GOT3 (cell line): ENCODE measurements at places on chromosomes 5 and 9.

GRCh38 chr9:133955821-133956411 lies 36.2 kb downstream of the VAV2 start:
- no peak for DNase-seq

- DNase-seq = no peak
Observed at GRCh38 chr5:179193746-179194145, 133.6 kb downstream of the ZNF354C start.

DNA sequence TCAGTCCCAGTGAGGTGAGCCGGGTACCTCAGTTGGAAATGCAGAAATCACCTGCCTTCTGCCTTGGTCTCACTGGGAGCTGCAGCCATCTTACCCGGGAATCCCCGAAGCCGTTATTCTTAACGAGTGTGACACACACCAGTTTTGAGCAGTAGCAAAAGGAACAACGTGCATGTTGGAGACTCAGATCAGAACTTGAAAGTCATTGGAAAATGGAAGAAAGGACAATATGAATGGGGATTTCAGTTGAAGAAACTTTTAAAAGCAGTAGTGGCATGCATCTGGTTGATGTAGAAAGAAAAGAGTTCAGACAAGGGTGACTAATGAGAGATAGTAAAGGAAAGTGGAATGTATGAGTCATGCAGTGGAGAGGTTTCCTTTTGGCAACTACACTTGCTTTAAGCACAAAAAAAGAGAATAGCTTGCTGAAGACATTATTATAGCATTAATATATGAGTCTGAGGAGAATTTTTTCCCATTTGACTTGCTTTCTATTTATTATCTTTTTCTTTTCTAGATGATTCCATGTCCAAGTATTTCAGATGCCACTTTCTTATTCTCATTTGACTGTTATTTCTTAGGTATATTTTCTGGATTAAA lies 44.4 kb upstream of the ANKDD1B start:
- no peak for DNase-seq

DNA sequence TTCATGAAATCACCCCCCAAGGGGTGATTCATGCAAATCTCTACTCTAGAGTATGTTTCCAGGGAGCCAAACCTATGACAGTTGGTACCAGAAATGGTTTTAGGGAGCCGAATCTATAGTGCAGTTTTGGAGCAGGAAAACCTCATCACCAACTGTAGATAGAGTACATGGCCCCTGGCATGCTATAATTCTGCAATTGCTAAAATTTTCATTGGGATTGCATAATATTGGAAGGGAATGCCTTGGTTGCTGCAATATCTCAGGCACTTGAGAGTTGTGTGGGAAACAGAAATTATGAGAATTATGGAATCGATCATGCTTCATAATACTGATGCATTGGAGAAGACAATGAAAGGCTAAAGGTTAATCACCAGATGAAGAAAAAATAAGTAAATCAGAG lies 148.2 kb upstream of the PLPPR1 start:
- no peak for DNase-seq

GRCh38 chr9:69963803-69964202 lies 79.8 kb upstream of the MAMDC2 start:
- DNase-seq = no peak

- no peak for DNase-seq
Observed at GRCh38 chr5:119478781-119479180, 26.5 kb downstream of the HSD17B4 start.

DNA sequence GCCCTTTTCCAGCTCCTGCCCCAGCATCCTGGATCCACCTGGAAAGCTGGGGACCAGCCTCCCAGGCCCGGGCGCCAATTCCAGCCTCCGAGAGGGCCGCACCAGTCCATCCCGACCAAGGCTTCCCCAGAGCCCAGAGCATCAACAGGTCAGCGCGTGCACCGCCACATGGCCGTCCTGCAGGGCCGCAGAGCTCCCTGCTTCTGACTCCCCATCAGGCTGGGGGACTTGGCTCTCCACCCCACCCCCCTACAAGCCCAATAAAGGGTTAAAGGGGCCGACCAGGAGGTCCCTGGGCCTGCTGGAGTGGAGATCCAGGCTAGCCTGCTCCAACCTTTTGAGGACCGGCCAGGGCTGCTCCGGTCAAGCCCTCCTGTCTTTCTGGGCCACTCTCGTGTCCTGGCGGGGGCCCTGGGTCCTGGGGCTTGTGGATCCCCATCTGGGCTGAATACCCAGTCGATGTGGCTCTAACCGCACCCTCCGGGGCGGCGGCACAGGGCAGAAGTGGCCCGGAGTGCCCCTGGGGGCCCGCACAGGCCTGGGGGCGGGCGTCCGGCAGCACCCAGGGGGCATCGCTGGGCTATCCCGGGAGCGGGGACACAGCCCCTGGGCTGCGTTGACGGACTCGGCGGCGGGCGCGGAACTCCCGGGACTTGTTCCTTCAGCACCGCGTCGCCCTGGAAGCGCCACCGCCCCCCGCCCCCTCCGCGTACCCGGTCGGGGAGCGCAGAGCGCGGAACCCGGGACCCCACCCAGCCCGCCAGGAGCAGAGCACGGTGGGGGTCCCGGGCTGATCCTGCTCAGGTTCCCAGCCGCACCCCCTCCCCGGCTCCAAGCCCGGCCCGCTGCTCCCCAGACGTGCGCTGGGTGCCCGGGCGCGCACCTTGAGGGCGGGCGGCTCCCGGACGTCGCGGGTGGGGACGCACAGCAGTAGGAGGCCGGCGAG lies 590 bp downstream of the ENTPD2 start:
- DNase-seq = no peak

- DNase-seq = no peak
Observed at GRCh38 chr9:111429175-111429574, 55.0 kb downstream of the ECPAS start.

DNA sequence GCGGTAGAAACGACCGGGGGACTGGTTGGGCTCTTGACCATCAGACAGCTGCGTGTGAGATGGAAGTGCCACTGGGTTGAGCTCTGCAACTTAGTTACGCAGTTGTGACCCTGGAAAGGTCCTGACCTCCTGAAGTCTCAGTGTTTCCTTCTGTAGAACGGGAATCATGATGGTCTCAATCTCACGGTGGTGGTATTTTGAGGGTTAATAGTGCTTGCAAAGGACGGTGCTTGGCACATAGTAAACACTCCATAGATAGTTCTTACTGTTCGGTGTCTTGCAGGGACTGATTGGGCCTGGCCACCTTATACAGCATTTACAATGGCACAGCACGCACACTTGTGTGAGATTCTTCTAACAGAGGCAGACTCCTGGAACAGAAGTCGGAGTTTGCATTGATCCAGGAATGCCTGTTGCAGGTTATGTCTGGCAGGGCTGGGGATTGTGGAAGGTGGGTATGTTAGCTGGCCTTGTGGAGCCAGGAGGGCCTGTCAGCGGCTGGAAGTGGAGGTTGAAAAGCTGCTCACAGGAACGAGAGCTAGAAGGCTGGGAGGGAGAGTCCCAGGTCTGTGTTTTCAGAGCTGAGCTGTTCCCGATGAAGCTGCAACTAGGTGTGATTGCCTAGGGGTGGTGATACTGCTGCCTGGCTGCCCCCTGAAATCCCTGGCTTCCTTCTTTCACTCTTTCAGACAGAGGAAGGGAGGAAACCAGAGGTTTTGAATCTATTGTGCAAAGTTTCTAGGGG lies 962 bp upstream of the TXN start:
- no peak for DNase-seq

- no peak for DNase-seq
Observed at GRCh38 chr5:157930710-157931109, 71.8 kb upstream of the CLINT1 start.

DNA sequence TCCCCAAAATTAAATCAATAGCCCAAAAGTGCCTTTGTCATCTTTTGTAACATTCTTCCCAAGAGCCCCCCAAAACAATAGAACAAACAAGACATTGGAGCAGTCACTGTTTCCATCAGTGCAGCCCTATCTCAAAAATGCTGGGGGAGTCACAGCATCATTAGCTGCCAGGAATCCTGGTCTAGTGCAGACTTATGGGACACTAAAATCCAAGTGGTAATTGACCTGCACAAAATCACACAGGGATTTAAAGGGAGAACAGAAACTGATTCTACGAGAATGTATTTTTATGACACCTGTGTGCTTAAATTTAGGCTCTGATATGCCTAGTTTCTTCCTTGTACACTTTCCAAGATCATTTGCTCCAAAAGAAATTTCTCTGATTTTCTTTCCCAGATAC lies 172.9 kb downstream of the GLIS3 start:
- DNase-seq = no peak

DNA sequence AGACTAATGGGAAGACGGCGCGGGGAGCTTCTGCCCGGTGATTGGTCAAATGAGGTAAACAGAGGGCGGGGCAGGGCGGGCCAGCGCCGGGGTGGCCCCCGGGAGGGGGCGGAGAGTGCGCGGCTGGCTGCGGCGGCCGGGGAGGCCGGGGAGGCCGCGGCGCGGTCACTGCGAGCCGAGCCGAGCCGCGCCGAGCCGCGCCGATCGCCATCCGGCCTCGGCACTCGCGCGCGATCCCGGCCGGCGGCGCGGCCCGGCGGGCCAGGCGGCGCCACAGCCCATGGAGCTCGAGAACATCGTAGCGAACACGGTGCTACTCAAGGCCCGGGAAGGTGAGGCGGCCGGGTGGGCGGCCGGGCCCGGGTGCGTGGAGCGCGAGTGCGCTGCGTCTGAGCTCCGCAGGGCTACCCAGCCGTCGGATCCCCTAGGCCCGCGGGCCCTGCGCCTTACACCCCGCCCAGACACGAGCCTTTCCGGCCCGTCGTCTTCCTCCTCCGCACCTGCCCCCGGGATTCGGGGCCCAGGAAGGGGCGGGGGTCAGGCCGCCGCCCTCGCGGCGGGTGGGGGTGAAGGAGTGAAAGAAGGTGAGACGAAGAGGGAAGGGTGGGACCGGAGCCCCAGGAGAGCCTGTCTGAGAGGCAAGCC lies at the start of gene GRK6:
TSS of gene GRK6 (plus strand) at position 111 of the 645 bp plus-strand sequence. CDS start at position 281, 170 bp downstream.
- no peak for DNase-seq

GRCh38 chr9:129613520-129614175 lies 7.3 kb downstream of the C9orf50 start:
- DNase-seq = no peak

DNA sequence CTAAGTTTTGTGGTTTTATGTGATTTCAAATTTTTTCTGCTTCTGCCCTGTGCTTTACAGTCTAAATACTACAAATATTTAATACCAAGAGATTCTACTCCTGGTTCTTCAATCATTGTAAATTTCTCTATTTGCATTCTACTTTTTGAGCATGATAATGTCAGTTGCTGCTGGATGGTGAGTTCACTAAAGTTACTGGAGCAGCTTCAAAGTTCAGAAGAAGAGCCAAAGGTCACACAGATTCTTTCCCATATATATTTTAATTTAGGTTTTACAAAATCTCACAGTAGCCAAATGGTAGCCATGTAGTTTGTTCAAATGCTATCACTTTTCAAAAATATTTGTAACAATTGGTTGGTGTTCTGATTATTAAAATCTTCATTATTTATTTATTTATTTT lies 378.7 kb downstream of the TMEM232 start:
- DNase-seq = no peak

GRCh38 chr5:117394506-117395157 lies 820.0 kb upstream of the SEMA6A start:
- no peak for DNase-seq

- DNase-seq = no peak
Observed at GRCh38 chr9:131666029-131666428, 73.8 kb downstream of the RAPGEF1 start.

DNA sequence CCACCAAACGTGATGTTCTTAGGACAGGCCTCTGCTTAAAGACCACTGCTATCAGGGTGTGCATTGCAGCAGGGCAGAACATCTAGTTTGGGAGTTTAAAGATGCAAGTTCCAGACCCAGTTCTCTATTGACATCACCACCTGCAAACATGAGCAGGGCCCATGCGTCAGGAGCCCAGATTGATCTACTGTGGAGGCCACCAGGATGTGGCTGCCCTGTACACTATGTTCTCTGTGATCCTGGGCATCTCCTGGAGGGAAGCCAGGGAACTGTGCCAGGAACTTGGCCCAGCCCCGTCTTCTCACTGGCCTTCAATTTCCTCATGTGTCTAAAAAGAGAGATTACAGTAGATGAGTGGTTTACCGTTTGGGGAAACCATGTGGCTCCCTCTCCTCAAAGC lies 87.1 kb downstream of the PDE6A start:
- no peak for DNase-seq

DNA sequence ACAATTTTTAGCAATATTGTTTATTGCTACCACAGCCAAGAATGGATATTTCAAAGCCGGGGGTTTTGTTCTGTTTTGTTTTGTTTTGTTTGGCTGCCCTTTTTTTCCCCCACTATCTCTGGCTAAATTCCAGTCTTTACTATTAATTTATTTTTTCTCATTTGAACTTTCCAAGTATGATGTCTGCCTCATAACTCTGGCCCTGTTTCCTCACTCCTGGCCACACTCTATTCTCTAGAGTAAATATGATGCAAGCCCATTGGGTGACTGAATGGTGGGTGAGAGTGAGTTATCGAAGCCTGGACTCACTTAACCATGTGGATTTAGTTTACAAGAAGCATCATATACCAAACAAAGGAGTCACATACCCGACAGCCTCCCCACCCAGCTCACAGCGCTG lies 41.9 kb downstream of the WDR36 start:
- no peak for DNase-seq

- DNase-seq = no peak
Observed at GRCh38 chr5:102765350-102765749, 10.2 kb downstream of the PAM start.

DNA sequence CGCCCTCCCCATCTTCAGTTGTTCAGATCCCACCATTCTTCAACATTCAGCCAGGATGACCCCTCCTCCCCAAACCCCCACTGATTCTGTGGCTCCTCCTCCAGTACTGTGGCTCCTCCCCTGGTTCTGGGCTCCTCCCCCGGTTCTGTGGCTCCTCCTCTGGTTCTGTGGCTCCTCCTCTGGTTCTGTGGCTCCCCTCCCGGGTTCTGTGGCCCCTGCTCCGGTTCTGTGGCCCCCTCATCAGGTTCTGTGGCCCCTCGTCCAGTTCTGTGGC lies 32.8 kb downstream of the C5orf15 start:
- DNase-seq = no peak

- no peak for DNase-seq
Observed at GRCh38 chr9:136577941-136578625, 32.2 kb upstream of the NOTCH1 start.
